ENCODE measurements at places on chromosomes 2 and 18.

- DNase-seq: peak; percentile 33
Observed at GRCh38 chr2:54572262-54572635, 116.1 kb downstream of the SPTBN1 start.

DNA sequence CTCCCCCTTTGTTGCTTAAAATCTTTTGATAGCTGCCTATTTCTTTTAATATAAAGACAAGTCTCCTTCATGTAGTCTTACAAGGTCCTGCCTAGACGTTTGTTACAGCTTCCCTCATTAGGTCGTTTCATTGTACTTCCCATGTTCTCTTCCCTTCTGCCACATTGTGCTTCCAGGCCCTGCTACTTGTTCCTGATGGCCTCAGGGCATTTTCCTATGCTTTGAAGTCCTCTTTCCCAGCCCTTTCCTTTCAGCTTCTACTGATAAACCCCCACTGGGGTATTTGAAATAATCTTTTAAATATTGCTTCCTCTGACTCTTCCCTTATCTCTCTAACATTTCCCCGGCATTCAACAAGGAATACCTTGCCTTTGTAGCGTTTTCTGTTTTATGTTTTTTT is 67.4 kb downstream of the UBE2E3 start:
- no peak for DNase-seq

DNA sequence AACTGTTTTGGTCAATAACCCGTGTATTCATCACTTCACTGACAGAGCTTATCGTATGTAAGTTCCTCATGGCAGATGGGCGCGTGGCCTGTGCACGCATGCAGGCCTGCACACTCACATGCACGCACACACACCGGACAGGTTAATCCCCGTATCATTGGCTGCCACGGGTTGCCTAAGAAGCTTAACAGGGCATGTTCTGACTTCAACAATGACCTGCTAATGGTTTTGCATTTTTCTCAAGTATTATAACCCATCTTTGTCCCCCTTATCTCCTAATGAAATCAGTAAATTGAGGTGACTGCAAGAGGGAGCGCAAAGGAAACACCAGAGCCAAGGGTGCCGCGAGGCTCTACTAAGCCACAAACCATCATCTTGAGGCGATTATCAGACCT is 399.0 kb upstream of the ID2 start:
- no peak for DNase-seq

DNA sequence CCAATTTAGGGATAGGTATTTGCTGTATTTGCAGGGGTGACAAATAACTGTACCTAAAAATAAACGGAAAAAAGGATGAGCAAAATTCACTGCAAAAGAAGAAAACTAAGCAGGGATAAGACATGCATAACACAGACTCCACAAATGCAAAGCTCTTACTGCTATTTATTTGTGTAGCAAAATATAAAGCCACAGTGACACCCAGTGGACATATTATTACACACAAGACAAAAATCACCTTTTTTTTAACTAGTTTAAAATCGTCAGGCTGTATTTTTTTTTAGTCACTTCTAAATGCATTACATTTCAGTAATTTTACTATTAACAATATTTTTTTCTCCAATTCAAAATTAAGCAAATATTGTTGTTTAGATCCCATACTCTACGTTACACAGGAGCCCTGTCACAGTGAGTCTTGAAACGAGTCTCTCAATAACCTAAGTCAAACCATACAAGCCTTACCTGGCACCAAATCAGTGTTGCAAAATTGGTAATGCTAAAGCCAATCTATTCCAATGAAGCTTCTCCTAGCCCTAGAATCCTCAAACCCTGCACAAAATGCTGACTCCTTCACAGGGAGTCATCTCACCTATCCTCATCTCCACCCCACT is 23.7 kb downstream of the METTL4 start:
- no peak for DNase-seq

GRCh38 chr2:204024906-204025475 is 88.4 kb downstream of the ICOS start:
- DNase-seq: no peak

- no peak for DNase-seq
Observed at GRCh38 chr18:62418258-62418657, 93.1 kb downstream of the TNFRSF11A start.

DNA sequence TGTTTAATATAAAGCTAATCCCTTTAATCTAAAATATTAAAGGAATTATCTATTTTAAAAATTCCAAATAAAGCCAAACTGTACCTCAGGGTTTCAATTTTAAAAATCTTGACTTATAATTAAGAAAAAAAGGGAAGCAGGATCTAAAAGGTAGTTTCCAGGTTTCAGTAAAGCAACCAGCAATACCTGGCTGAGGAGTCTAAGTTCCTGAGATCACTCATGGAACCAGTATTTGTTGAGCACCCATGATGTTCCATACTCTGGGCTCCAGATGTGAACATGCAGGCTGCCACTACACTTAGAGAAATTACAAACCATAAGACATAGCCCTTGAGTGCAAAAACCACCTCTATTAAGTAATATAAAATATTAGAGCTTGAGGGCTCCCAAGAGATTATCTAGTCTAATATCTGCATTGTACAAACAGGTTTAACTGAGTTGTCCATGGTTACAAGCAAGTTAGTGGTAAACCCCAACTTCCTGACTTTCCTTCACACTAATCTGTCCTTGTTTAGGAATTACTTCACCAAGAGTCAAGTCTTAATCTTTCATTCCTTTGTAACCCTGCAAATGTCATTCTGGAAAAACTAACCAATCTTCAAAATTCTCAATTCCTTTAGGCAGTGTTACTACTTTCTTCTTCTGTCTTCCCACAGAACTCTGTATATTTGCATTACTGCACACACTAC is 49.2 kb downstream of the CLASP1 start:
- no peak for DNase-seq

GRCh38 chr2:173929441-173929840 is 35.7 kb downstream of the SP3 start:
- DNase-seq: no peak

DNA sequence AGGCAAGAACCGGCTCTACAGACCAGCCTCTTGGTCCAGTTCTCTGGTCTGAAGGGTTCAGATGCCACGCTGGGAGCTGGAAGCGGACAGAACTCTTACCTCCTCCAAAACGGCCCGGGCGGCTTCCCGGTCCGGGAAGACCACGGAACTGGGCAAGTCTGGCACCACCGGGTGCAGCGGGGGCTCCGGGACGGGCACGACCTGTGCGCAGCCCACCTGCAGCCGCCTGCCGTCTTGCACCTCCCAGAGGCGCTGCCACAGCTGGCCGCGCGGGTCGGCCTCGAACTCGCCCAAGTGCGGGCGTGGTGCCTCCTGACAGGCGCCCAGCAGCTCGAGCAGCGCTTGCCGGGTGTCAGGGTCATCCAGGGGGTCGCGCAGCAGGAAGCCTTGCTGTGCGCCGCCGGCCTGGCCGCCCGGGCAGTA is 773 bp downstream of the CMPK2 start:
- no peak for DNase-seq

DNA sequence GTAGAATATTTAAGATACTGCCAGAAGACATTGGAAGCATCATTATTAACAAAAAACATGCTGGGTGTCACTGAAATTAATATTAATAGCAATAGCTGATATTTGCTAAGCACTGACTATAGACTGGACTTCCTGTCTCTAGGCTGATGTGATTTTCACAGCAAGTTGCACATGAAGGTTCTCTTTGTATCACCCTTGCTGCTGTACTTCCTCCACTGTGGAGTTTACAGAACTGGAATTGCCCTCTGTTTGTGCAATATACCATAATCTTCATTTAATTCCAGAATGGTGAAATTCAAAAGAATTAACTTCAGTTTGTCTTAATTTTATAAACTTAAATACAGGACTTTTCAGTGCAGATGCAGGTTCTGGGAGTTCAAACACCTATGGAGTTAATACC is 585.1 kb downstream of the RNF144A start:
- no peak for DNase-seq

DNA sequence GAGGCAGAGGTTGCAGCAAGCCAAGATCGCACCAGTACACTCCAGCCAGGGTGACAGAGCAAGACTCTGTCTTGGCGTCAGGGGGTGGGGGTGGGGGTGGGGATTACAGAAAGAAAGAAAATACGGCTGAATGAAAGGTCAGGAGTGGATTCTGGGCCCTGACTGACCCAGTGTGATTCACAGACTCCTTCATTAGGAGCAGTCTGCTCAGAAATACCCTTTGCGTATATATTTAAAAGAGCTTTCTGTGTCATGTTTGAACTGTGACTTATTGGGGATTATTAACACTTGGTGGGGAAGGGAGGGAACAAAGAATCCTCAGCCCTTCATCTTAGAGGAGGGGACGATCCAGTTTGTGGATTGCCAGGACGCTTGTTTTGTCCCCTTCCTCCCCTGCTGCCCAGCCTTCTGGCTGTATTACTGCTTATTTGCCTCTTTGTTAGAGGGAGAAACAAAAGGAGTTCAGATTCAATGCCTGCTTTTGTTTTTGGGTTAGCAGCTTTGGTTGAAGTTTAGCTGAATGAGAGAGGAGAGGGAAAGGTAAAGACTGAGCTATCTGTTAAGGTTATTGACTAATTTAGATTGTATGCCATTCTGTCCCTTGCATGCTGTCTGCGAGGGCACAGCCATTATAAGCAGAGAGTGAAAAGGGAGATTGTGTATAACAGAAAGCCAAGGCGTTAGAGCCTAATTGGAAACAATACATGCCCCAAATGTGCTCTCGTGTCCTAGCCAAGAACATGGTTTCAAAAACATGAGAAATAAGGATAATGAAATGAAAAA is 118.3 kb downstream of the FMNL2 start:
- DNase-seq: no peak

DNA sequence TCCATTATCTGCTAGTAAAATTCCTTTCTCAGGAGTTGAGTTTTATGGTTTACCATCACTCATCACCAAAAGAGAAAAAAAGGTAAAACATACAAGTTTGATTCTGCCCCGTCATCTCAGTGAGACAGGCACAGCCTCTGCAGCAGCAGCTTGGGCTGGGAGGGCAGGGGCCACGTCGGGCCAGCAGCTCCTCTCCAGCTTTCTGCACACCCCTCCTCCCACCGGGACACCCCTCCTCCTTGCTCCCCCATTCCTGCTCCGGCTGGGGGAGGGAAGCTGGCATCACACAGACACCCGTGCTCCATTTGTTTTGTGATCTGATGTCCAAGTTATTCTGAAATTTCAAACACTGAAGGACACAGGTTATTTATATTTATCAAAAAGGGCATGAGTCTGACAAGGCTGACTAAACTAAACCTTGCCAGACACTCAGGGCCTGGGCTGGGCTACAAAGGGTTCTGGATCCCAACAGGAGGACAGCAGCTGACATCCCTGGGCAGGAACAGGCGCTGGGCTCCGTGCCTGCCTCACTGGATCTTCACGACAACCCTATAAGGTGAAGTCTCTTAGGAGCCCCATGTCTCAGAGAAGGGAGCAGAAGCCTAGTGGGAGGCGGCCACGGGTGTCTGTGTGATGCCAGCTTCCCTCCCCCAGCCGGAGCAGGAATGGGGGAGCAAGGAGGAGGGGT is 71.4 kb downstream of the HDAC4 start:
- DNase-seq: no peak

- no peak for DNase-seq
Observed at GRCh38 chr2:118310681-118311429, 222.6 kb downstream of the INSIG2 start.

DNA sequence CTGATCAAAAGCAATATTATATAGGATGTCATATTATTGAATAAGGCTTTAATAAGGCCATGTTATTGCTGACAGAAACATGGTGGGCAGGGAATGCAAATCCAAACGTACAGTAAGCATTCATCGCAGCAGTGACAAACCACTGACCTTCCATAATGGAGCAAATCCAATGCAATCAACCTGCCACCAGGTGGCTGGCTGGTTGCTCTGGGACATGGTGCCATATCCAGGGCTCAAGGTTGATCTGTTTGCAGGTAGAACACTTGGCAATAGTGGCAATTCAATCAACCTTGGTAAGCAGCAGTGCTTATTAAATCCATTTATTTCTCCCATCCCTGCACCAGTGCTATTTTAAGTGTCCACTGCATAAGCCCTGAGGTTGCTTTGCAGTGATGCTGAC is 75.4 kb downstream of the CERKL start:
- DNase-seq: no peak

DNA sequence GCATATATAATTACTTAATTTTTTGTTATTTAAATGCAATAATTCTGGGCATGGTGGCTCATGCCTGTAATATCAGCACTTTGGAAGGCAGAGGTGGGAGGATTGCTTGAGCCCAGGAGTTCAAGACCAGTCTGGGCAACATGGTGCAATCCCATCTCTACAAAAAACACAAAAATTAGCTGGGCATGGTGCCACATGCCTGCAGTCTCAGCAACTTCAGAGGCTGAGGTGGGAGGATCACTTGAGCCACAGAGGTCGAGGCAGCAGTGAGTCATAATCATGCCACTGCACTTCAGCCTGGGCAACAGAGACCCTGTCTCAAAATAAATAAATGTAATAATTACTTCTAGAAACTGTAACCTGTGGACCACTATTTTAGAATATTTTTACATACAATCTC is 21.5 kb upstream of the TMEM87B start:
- no peak for DNase-seq

GRCh38 chr18:66210875-66211274 is 393.0 kb downstream of the CDH19 start:
- no peak for DNase-seq

- no peak for DNase-seq
Observed at GRCh38 chr18:8661754-8662559, 43.4 kb upstream of the MTCL1 start.

DNA sequence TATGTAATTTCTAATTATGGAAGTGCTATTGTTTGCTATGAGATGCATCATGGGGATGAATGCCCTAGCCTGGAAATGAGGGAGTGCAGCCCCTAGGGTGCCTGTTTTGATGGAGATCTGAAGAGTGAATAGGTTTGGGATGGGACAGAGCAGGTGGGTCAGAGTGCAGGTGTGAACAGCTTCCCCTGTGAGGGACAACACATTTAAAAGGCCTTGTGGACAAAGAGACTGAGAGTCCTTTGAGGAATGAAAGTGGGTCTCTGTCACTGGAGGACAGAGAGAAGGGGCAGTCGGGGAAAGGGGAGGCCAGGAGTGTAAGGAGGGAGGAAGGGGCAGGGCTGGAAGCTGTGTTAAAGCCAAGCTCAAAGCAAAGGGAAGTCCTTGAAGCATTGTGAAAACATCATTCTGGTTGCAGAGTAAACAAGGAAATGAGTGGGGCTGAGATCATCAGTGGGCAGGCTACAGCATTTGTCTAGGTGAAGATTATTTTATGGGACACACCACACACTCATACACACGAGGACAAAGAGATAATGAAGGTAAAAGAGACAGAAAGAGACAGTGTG is 877.6 kb downstream of the SLC4A3 start:
- DNase-seq: peak; percentile 7

DNA sequence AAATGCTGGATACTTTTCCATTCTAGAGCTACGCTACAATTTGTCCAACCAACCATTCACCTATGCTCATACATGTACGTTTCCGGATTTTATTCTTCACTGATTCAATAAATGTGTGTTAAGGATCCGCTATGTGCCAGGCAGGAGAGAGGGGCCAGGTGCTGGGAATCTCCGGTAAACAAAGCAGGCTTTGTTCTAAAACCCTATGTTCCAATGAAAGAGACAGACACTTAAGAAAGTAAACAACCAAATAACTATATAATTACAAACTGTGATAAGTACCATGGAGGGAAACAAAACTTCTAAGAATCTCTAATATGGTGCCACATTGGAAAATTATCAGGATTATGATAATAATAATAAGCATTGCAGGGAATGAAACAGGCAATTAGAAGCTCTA is 22.2 kb upstream of the POMC start:
- DNase-seq: no peak

- no peak for DNase-seq
Observed at GRCh38 chr2:159119652-159120257, 151.3 kb downstream of the TANC1 start.

All from H54 (cell line).